ENCODE measurements at places on chromosomes 5 and 9.

DNA sequence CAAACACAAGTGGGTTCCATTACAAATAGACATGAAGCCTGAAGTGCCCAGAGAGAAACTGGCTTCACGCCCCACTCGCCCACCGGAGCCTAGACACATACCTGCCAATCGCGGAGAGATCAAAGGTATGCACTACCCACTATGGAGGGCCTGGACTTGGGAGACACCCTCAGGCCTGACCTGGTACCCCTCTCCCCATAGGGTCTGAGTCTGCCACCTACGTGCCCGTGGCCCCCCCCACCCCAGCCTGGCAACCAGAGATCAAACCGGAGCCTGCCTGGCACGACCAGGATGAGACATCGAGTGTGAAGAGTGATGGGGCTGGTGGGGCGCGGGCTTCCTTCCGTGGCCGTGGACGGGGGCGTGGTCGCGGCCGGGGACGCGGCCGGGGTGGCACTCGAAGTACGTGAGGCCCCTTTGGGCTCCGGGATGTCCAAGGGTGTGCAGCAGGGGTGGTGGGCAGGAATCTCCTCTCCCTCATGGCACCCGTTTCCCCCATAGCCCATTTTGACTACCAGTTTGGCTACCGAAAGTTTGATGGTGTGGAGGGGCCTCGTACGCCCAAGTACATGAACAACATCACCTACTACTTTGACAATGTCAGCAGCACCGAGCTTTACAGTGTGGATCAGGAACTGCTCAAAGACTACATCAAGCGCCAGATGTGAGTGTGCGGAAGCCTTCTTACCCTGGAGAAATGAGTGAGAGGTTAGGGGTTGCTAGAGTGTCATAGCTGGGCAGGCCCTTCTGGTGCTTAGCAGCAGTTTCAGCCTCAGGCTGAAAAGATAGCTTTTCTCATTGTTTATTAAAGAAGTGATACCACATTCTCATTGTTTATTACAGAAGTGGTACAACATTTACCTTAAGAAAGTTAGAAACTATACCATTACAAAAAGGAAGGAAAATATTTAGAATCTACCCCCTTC lies 38.7 kb downstream of the LARP1 start:
- DNase-seq = no peak

- no peak for DNase-seq
Observed at GRCh38 chr5:32055891-32056866, 117.9 kb downstream of the GOLPH3 start.

GRCh38 chr9:95609426-95609825 lies 92.7 kb upstream of the PTCH1 start:
- no peak for DNase-seq

- DNase-seq = no peak
Observed at GRCh38 chr5:132953710-132954109, 9.7 kb downstream of the AFF4 start.

DNA sequence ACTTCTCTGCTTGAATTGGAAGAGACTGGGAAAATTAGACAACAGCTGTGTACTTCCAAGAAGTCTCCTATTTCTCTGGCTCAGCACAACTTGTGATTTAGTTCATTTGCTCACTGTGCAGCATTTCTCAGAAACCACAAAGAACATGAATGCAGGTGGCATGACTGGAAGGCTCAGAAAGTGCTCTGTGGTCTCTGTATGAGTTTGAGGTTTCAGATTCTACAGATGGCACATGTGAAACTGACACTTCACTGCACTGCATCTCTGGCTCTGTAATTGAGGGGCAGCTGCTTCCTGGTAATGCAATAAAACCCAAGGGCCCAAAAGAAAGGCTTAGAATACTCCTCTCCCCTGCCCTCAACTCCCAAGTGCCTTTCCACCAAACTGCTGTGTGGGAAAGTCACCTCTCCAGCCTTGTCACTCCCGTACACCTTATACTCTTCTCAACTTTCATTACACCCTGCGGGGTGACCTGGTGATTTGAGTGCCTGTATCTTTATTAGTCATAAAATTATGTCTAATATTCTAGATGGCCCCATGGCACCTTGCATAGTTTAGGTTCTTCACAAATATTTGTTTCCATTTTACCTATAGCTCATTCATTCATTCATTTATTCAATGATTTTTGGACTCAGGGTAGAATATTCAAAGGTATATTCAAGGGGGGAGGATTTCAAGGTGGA lies 82.5 kb downstream of the ESM1 start:
- DNase-seq = no peak

DNA sequence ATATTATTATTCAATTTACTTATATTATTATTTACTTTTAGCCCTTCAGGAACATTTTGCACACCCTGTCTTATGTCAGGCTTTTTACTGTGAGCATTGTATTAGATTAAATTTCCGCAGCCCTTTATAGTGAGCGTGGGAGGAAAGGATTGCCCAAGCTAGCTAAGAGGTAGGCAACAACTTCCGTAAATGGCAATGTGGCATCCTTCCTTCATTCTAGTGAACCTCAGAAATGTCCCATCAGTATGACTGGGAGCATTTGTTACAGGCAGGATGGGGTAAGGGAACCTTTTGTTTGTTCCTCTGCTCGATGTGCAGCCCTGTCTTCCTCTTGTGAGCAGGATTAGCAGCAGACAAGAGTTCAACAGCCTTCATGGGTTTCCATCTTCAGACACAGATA lies 6.2 kb upstream of the CD180 start:
- DNase-seq = no peak

DNA sequence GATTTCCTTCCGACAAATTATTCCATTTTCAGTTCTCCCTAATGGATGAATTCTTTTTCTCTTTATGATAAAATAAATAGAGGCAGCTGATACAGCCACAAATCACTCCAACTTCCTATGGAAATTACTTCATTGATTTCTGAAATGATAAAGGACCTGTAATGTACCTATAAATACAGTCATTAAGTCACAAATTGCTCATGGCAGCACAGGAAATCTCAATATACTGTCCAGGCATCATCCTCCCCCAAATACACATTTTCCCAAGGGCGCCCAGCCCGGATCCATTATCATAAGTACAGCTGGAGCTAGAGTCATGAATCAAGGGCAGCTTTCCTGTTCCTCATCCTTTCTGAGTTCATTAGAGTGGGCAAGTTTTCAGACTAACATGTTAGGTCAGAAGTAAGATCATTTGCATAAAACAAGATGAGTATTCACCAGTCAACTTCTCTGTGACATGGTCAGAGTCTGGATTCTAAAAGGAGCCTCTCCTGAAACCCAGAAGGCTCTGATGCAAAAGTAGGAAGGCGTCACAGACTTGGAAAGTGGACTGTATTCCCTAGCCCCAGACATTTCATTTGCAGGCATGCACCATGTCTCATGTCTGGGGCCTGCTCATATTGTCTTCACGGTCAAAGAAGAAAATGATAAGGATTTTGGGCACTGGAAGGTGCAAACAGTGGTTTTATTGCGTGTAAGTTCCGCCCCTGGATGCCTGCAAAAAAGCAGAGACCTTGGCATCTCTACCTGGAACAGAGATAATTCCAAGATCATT lies 383.2 kb downstream of the PLK2 start:
- DNase-seq = no peak

DNA sequence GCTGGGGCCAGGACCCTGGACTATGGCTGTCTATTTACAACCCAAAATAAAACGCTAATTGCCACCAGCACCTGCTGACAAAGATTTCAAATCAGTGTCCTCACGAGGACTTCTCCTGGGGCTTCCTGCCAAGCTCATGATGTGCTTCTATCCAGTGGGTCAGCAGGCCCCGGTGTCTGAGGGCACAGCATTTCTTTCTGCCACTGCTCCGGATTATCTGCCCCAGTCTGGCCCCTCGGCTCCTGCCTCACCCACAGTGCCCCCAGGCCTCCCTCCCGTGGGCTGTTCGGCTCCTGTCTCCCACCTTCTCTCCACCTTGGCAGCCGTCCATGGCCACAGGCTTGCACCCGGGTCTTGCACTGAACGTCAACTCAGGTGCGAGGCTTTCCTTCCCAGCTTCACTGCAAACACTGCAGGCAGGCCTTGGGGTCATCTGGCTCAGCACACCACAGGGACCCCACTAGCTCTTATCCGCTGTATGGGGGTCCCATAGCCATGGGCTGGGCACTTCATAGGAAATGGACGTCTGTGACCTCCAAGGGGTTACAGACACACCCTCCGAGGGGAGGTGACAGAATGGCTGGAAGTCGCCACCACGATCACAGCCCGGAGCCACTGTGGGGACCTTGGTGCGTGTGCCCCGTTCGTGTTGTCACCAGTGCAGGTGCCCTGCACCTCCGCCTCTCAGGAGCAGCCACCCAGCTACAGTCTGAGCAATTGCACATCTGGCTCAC lies 43.8 kb upstream of the FCN1 start:
- no peak for DNase-seq

- no peak for DNase-seq
Observed at GRCh38 chr5:56026863-56027300, 32.1 kb upstream of the IL6ST start.

GRCh38 chr5:39189292-39189955 lies 29.9 kb downstream of the FYB1 start:
- no peak for DNase-seq

GRCh38 chr5:16536246-16536645 lies 70.6 kb upstream of the ZNF622 start:
- no peak for DNase-seq

DNA sequence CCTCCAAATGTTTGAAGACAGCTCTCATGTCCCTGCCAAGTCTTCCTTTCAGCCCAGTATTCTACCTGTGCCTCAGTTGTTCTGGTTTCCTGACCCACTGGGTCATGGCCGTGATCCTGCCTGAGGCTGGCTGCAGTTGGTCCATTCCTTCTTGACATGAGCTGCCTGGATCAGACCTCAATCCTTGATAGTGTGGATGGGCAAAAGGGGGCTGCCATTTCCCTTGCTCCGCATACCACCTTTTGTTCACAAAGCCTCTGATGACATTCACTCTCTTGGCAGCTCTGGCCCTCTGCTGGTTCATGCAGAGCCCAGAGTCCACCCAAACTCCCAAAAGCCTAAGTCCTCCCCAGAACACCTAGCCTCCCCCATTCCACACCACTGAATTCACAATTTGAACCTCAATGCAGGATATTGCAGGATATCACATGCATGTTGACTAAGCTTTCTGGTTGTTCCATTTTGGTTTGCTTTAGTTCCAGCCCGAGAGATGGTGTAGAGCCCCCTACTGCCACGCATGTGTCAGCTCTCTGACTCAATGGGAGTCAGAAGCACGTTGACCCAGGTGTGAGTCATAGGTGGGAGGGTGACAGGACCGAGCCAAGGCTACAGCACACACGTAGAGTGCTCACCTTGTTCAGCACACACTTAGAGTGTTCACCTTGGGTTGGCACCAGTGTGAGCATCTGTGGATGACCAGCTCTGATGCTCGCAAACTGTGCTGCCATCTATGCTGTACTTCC lies 137.2 kb downstream of the MTX3 start:
- no peak for DNase-seq

DNA sequence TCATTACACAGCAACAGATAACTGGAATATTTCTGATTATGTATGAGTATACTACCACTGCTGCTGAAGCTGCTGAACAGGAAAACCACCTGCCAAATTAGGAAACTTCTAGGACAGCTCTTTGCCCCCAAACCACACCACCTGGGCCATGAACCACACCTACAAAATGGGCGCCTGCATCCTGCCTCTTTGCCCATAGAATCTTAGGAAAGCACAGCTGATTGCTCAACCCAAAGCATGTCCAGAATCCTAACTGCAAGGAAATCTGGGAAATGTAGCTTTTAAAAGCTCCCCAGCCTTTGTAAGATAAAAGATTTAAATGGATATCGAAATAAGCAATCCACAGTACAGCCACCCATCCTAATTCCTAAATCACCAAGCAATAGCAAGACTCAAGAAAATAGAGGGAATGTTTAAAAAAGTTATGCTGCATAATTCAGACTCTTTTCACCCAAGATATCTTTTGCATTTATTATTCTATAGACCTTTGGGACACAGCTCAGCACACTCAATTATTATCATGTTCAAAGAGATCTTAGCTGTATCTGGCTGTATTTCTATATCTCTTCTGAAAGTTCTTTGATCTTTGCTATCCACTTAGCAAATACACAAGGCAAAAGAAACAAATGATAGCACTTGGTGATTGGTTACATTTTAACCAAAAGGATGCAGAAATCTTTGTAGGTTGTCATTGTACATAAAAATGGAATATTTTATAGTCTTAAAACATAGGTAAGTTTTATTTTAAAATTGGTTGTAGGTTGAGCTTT lies 6.8 kb upstream of the C9orf152 start:
- no peak for DNase-seq

DNA sequence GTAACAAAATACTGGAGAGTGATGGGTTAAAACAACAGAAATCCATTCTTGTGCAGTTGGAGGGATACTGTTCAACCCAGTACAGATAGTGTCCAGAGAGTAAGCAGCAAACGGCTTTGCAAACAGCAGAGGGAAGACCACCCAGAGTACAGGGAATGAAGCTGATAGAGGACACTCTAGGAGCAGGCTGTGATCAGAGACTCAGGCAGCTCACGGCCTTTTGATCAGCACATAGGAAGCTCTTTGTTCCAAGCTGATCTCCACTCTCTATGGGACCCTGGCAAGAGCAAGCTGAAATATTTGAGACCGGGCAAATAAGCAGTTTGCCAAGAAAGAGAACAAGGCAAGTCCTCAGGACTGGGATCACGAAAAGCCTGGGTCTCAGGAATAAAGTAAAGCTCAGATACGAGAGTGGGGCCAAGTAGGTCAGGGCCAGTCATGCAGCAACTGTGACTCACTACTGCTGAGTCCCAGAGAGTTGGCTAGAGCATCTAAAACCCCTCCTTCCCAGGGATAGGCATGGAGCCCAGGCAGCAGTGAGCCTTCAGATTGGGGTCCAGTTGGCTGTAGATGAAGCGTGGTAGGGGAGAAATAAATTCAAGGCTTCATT lies 52.4 kb downstream of the MELK start:
- DNase-seq = no peak

GRCh38 chr5:87909382-87909781 lies 359.3 kb downstream of the TMEM161B start:
- no peak for DNase-seq

DNA sequence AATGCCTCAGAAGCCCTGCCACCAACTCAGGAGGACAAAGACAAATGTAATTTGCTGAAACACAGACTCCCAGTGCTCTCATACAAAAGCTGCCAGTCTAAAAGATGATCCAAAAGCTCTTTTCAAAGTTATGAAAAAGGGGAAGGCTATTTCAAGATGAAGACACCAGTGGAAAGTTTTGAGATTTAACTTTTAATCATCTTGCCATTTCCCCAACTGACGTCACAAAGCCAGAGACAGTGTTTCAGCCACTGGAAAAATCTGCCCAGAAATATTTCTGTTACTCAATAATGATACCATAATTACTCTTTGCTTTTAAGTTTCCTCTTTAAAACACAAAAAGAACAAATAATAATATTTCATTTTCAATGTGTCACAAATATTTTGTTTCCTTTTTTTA lies 20.9 kb downstream of the ENG start:
- DNase-seq = no peak

DNA sequence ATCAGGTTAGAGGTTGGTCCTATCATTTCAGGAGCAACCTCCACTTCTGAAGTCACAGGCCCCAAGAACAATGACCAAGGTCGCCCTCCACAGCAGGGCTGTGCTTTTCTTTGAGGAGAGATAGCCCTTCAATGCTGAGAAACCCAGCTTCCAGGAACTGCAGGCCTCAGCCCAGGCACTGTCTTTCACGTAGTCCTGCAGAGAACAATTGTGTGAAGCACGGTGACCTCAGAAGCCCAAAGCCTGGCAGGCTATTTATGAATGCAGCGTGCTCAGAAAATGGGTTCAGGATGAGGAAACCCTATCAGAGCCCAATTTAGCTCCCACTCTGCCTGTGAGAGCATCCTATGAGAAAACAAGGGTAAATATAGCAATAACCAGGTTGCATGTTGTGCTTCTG lies 388.3 kb downstream of the PLK2 start:
- no peak for DNase-seq
